ENCODE measurements at places on chromosomes 3 and 15.

DNA sequence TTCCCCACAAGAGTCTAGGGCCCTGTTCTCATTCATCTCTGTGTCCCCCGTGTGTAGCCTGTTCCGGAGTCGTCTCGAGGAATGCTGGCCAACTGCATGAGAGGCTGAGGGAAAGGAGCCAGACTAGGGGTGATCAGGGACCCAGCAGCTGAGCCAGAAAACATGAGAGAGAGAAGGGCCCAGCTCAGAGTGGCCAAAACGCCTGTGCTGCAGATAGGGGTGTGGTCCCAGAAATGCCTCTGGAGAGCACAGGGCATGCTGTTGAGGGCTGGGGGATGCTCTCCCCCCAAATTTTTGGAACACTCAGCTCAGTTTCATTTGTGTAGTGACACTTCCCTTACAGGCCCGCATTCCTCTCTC is 14.1 kb downstream of the CYP1A2 start:
- DNase-seq: no peak

- DNase-seq: no peak
These were observed 807.4 kb downstream of the SQOR start for GRCh38 chr15:46442184-46442583.

DNA sequence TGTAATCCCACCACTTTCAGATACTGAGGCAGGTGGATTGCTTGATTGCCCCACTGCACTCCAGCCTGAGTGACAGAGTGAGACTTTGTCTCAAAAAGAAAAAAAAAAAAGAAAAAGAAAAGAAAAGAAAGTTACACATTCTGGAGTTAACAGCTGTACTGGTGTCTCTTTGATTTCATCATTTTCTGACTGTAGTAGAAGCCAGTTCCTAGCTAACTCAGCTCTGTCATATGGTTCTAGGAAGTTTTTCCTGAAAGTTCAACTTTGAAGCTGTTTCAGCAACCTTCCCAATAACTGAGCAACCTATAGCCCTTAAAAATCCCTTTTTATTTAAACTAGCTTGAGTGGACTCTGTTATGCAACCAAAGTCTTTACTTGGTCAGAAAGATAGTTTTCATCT is 104.6 kb upstream of the STRIT1 start:
- DNase-seq: no peak

- no peak for DNase-seq
These were observed 27.2 kb upstream of the PHLDB2 start for GRCh38 chr3:111831840-111832239.

DNA sequence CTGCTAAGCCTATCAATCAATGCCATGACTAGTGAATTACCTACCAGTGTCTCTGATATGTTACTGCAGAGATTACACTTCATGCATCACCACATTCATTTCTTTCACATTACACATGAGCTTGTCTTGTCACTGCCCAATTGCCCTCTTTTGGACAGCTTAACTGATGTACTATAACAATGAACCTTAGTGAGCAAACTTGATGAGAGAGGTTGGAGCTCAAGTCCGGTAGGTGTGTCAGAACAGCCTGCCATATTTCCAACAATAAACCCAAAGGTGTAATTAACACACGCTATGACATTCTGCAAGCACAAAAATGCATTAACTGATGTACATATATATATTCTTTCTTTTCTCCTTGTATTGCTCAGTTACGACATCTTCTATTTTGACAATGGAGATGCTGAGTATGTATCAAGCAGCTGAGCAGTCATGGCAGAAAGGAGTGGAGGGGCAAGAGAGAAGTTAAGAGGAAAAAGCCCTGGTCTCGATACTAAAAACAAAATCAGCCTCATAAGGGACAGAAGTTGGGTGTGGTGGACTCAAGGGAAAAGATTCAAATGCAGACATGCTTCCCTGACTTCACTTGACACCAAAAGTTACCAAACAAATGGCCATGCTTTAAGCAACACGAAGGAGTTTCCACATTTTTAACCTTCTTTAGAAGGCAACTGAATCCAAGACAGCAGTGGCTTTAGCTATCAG is 538.2 kb downstream of the FOXP1 start:
- no peak for DNase-seq

DNA sequence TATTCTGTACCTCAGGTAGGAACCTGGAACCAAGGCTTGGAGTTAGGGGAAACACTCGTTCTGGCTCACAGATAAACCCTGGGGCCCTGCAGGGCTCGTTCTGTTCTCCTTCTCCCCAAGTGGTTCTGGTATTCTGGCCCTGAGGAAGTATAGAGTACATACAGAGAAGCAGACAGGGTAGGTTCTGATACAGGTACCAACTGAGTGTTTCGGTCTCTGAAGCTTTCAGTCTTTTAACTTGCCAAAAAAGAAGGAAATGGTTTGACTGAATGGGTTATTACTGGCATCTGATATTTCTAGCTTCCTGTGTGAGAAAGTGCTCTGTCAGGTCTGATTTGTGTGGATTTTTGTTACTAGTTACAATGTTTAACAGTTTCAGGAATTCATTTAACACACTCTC is 67.3 kb downstream of the UBE2E2 start:
- no peak for DNase-seq

- no peak for DNase-seq
These were observed 32.4 kb downstream of the TRIM71 start for GRCh38 chr3:32850226-32850625.

GRCh38 chr3:24305795-24306467 is 188.7 kb downstream of the THRB start:
- no peak for DNase-seq

- DNase-seq: no peak
These were observed 3.1 kb downstream of the MELTF start for GRCh38 chr3:197026481-197026866.

- DNase-seq: no peak
These were observed 1.3 kb downstream of the BNIP2 start for GRCh38 chr15:59687836-59688235.

DNA sequence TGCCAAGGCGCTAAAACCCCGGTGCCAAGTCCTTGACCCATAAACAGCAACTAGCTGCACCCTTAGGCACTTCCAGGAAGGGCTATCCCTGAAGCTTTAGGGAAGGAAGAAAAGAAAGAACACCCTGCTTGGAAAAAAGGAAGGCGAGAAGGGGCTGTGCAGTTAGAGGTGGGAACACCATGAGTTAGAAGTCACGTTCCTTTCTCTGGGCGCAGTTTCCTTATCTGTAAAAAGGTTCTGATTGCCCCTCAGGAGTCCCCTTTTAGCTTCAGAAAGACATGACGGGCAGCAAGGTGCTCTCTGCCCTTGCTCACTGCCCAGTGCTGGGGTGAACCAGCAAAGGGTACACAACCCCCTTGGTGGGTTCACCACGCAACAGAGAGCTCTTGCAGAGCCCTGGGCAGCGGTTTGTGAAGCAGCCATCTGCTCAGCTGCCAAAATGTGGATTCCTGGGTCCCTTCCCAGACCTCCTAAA is 798 bp downstream of the GCHFR start:
- DNase-seq: no peak

- DNase-seq: no peak
These were observed 765.7 kb downstream of the DIPK2A start for GRCh38 chr3:144737281-144737680.

DNA sequence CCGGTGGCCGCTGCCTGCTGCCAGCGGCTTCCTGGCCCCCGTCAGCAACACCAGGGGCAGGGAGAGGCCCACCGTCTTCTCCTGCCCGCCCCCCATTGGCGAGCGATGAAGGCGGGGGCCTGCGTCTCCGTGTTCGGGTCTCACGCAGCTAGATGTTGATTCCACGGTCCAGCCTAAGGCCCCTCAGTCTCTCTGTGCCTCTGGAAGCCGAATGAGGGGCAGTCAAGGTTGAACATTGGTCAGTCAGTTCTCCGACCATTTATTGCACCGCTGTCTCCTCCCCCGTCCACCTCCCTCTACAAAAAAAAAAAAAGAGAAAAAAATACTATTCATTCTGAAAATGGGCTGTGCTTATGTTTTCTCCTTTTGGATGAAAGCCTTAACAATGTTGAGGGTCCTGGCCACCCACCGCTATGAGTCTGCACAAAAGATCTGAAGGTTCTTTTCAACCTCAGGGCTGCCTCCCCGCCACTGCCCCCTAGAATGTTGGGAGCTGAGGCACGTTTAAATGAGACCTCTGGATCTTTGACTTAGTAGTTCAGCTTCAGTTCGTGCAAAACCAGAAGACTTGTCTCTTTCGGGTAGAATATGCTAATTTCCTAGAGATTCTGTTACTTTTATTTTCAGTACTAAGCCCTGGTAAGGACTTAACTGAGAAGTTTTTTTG is 736 bp downstream of the IREB2 start:
- DNase-seq: peak; percentile 42

- no peak for DNase-seq
These were observed 45.3 kb downstream of the ADAMTS9 start for GRCh38 chr3:64642327-64643151.

DNA sequence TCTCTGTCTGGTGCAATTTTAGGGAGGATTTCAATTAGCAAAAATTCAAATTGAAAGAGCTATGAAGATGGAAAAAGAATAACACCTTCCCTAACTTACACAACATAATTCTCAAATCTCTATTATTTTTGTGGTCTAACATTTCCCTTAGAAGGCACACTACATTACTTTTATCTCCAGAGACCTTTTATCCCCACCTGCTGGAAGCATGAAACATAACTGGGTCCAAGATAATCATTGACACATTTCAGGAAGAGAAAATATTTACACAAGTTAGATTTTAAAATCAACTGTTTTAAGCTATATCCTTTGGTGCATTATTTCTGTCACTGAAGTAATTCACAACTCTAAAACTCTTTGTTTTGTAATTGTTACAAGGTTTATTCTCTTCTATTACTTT is 779.5 kb downstream of the ROBO1 start:
- no peak for DNase-seq

DNA sequence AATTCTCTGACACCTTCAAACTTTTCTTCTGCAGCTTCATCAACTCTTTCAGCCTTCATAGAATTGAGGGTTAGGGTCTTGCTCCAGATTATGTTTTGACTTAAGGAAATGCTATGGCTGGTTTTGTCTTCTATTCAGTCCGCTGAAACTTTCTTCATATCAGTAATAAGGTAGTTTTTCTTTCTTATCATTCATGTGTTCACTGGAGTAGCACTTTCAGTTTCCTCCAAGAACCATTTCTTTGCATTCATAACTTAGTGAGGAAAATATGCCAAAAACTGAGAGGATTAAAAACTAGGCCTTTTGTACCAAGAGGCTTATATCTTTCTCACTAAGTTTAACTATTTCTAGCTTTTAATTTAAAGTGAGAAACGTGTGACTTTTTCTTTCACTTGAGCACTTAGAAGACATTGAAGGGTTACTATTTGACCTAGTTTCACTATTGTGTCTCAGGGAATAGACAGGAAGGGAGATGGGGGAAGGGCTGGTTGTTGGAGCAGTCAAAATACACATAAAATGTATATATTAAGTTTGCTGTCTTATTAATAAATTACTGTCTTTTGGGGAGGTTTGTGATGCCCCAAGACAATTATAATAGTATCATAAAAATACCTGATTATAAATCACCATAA is 1110.1 kb downstream of the TBL1XR1 start:
- DNase-seq: no peak

DNA sequence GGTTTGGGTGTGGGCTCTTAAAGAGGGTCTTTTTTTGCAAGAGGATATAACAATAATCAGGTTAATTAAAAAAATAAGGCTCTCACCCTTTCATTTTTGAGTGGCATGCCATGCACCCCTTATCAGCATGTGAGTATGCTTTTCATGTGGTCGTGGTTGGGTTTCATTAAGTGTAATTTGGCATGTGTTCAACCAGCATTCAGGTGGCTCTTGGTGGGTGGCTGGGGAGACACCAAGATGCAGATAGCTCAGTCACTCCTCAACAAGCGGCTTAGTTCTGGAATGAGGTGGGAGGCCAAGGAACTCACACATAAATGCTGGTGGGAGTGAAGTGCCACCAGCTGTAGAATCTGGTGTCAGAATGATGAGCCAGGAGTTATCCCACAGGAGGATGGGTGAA is 66.8 kb downstream of the FLNB start:
- peak; percentile 9 for DNase-seq

DNA sequence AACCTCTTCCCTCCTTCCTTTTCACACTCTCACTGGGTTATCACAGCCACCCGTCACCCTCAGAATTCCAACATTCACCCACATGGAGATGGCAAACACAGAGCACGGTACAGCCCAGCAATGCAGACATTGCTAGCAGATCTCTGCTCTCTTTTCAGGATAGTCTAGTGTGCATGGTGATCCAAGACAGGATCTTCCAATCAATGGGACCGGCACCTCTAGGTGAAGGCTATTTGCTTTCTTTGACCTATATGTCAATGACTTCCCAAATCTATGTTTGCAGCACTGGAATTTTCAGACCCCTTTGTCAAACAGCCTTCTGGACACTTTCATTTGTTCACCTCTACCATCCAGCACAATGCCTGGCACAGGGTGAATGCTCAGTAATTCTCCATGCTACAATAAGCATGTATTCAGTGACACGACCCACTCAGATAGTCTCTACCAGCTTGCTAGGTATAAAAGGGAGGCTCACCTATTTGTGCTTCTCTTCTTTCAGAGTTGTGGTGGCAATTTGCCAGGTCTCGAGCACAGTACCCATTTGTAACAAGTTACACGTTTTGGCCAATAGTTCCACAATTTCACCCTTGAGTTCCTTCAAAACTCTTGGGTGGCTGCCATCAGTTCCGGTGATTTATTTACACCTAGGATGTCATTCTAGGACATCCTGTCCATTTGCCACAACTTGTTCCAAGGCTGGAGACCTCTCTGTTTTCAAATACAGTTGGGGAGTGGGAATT is 279.1 kb upstream of the ICE2 start:
- no peak for DNase-seq

- no peak for DNase-seq
These were observed 108.0 kb downstream of the STAG1 start for GRCh38 chr3:136644212-136644611.

DNA sequence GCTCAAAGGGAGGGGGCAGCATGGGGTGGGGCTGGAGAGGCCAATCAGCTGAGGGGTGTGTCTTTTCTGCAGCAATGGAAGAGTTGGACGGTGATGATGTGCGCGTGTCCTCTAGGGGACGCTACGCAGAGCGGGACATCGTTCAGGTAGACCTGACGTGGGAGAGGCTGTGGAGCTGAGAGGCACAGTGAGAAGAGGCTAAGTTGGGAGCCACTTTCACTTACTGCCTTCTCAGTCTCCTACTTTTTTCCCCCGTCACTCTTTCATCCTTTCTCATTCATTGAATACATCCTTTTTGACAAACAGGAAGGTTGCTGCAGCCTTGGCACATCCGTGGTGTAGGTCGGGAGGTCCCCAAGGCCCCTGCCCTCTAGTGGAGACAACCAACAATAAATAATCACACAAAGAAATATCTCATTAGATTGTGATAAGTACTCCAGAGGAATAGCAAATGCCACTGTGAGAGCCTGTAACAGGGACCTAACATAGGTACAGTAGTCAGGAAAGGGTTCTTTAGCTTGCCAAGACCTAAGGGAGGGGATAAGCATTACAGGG is 4.4 kb upstream of the BRPF1 start:
- peak; percentile 53 for DNase-seq

GRCh38 chr3:150105886-150106612 is 135.4 kb upstream of the PFN2 start:
- no peak for DNase-seq

DNA sequence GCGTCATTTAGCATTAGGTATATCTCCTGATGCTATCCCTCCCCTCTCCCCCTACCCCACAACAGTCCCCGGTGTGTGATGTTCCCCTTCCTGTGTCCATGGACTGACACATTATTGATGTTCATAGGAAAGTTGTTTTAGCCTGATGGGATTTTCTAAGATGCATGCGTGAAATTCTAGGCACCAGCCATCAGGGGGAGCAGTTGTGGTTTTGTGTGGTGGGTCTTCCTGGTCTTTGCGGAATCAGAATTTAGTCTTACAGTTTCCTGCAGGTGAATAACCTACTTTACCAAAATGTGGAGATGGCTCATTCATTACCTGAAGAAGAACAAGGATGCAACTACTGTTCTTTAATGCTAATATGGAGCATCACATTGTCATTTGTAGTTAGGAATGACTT is 455.0 kb upstream of the THBS1 start:
- DNase-seq: no peak

Measured in stimulated activated naive CD4-positive, alpha-beta T cell treated with Interleukin-2 at 50 U/mL for 16 hours (primary cell).